Fibroblast of skin of scalp (primary cell): ENCODE measurements at places on chromosomes 3 and 15.

GRCh38 chr15:65921780-65922179, 52.5 kb downstream of the RAB11A start:
- no peak for DNase-seq

GRCh38 chr3:23183731-23184130, 19.4 kb upstream of the UBE2E2 start:
- peak; percentile 68 for DNase-seq

GRCh38 chr3:183013856-183014255, 33.5 kb upstream of the DCUN1D1 start:
- DNase-seq = no peak

GRCh38 chr3:189739378-189739777, 108.2 kb downstream of the TP63 start:
- DNase-seq = no peak

DNA sequence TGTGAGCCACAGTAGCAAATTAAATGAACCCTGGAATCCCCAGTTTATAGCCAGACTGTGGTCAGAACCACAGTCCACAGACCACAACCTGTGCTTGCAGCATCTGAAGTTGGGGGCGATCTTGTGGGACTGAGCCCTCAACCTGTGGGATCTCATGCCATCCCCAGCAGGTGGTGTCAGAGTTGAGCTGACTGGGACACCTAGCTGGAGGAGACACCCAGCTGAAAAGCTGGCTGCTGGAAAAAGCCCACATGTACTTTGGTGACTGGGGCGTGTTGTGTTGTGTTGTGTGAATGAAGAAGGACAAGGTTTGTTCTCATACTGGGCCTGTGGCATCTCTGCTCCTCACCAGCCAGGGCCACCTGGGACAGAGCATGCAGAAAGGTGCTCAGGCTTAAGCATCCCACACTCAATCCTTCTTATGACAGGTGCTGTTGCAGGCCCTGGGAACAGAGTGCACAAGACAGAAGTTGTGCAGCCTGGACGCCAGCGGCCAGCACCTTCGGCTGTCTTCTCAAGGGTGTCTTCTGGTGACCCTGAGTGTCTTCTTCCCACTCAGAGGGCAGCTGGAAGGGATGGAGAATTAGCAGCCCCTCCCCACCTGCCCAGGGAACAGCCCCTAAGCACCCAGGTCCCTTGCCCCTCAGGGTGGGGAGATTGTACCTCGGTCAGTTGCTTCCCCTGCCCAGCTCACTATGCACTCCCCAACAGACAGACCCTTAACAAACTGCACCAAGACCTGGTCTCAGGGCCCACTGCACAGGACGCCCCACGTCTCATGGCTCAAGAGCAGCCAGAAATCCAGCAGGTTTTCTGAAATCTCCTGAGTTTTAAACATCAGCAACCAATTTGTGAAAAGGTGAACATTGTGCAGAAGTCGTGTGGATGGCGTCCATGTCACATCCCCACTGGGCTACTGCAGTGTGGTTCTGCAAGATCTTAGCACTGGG, 2.2 kb upstream of the UROC1 start:
- no peak for DNase-seq

- DNase-seq = no peak
These were observed 1.6 kb downstream of the RUVBL1 start for GRCh38 chr3:128122013-128122412.

DNA sequence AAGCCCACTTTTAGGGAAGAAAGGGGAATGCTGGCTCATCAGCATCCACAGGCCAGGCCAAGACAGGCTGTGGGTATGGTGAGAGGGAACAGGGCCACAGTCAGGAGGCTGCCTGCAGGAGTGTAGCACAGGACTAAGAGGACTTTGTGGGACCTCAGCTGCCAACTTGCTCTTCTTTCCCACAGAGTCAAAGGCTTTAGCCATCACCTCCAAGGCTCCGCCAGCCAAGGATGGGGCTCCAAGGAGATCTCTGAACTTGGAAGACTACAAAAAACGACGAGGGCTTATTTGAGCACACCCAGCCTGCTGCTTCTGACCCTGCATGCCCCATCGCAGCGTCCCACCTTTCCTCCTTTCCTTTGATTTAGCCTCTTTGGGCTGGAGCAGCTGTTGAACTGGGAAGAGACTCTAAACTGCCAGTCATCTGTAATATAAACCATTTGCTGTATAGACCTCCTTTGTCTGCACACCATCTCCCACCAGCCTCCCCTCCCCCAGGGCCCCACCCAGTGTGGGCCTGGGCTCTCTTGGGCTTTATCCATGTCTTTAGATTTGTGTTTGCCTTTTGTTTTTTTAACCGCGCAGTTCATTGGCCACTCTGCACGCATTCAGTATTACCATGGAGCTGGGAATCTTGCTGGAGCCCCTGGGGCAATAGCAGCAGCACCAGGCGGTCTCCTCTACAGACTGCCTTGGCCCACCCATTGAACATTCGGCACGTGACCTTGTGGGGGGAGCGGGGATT, 13.1 kb upstream of the ITPKA start:
- DNase-seq = no peak

DNA sequence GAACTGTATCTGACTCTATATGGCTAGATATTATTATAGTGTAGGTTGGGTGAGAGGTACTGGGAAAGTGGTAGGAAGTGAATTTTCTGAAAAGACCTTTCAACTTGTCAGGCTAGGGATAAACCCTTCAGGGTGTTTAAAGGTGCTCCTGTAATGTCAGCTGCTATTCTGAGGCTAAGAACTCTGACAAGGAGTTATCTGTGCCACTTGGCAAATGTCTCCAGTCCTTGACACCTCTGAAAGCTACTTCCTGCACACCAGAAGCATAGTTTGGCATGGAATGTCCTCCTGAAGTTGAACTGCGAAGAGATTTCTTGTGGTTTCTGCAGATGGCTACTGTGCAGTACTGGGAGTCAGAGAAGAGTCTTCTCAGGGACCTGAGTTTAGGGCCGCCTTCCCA, 194.3 kb downstream of the CDIN1 start:
- no peak for DNase-seq

GRCh38 chr15:76678766-76679165, 226.4 kb downstream of the SCAPER start:
- peak; percentile 54 for DNase-seq

- no peak for DNase-seq
These were observed 139.5 kb upstream of the RGMA start for GRCh38 chr15:93228546-93228945.

GRCh38 chr3:151843275-151843674, 29.4 kb downstream of the AADAC start:
- DNase-seq = no peak

DNA sequence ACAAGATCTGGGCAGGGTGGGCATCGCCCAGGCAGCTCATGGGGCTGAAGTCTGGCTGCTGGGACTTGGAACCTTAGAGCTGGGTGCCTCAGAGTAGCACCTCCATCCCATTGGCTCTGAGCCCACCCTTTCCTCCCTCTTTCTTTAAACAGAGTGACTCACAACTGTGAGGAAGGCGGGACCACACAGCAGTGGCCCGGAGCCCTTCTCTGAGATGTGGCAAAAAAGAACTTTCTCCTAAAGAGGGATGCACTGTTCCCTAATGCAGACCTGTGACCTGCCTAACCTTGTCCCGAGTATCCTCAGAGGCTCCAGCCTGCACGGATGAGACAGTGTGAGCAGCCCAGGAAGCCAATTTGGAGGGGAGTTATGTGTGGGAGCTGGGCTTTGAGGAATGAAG, 23.6 kb downstream of the PRR20G start:
- peak; percentile 4 for DNase-seq

DNA sequence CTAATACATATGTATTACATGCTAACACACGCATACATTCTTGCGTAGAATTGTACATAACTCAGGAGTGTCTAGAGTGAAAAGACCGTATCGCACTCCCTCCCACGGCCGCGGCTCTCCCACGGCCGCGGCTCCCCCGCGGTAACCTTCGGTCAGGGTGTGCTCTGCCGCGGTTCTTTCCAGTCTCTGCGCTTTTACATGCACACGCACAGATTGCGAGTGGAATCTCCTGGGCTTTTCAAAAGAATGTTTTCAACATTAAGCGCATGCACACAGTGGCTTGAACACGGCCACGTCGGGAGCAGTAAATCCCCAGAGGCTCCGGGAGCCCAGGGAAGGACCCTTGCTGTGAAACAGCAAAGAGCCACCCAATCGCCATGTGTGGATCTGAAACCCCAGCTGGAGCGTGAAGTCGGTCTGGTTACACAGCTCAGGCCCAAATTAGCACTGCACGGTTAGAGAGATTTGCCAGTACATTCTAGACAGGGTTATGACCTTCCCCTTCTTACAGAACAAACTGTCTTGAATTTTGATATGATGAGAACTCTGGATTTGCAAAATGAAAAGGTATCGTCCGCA, 805 bp upstream of the RGMA start:
- DNase-seq = no peak

- no peak for DNase-seq
These were observed 307.1 kb downstream of the MECOM start for GRCh38 chr3:169356284-169356955.

DNA sequence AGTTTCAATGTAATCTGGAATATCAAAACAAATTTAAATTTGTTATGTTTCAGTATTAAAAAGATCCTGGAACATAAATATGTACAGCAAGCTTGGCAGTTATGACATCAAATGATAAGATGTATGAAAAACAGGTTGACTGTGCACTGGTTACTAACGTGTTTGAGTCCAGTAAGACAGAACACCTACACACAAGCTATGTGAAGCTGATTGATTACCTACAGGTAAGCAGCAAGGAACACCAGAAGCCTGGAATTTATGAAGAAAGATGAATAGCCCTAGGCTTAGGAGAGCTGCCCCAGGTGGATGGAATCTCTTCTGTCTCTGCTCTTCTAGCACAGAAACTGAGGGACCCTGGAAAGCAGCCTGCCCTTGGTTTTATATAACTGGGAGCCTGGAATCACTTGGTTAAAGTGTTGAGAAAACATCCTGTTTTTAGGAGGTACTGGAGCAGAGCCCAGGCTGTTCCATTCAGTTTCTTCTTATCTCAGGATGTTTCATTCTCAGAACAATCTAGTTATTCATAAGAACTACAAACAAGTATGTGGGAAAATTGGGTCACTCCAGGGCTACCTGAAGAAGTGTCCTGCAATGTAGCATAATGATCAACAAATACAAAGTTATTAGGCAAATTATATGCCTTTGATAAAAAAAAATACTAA, 36.3 kb downstream of the SLITRK3 start:
- DNase-seq = no peak

GRCh38 chr15:25860885-25861866, 2.0 kb downstream of the ATP10A start:
- no peak for DNase-seq

DNA sequence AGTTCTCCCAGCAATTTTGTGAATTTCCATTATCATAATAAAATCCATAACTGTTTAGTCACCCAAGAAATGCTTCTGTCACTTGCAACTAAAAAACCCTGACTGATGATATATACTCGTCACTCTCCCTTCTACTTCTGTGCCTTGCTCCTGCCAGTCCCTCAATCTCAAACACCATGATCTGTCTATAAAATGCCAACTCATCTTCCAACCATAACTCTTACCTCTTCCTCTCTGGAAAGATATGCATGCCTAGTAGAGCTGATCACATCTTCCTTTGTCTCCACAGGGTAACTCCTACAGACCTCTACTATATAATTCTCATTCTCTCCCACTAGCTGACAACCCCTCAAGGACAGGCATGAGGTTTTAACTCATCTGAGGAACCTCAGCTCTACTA, 5.2 kb upstream of the VEPH1 start:
- no peak for DNase-seq

DNA sequence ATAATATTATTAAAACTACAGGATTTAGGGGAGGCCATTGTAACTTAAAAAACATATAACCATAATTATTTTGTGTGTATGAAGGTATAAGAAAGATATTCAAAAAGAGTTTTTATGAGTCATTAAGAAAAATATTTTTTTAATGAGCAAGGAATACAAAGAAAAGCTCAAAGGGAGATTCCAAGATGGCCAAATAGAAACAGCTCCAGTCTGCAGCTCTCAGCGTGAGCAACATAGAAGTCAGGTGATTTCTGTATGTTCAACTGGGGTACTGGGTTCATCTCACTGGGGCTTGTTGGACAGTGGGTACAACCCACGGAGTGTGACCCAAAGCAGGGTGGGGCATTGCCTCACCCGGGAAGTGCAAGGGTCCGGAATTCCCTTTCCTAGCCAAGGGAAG, 336.1 kb downstream of the TBL1XR1 start:
- DNase-seq = no peak

DNA sequence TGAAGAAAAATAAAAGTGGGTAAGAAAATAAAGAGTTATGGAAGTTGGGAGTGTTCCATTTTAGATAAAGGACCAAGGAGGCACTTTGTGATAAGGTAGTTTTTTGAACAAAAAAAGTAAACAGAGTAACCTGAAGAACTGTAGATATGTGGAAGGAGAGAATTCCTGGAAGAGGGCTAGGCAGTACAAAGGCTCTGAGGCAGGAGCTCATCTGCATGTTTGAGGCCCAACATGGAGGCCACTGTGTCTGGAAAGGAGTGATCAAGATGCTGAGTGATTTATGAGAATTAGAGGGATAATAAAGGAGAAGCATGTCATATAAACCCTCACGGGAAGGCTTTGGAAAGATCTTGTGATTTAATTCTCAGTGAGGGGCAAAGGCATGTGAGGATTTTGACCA, 126.5 kb downstream of the DTWD1 start:
- no peak for DNase-seq

DNA sequence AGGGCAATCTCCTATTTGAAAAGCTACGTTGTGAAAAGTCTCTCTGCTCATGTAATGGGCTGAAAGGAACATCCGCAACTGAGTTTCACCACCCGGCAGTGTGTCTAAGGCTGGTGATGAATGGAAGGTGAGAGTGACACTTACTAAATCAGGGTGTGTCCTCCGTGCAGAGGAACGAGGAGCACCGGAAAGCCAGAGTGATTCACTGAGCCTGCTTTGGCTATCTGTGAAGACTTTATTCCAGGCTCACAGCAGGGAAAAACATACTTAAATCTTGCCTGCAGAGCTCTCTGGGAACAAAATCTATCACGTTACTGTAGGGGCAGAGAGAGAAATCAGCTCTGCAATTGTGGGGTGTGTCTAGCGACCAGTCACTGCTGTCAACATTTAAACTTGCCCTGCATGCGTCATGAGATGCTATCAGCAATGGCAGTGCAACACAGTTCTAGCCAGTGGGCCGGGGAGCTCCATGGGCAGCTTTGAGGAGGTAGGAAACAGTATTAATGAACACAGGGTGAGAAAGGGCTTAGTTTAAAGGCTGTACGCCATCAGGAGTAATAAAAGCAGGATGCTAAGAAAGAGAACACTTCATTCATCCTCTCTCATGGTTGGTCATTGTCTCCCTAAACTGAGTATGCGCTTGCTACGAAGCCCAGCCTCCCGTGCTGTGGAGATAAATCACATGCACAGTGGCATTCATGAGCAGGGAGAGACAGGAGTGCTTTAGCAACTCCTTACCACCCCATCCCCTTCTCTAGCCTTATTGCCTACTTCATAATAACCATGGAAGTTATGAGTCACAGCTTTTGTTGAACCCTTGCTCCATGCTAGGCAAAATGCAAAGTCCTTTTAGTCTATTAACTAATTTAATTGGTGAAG, 542.7 kb upstream of the ADAMTS9 start:
- peak; percentile 4 for DNase-seq

- no peak for DNase-seq
These were observed 117.7 kb downstream of the GABRG3 start for GRCh38 chr15:27088584-27089232.

GRCh38 chr15:73403171-73403570, 34.4 kb upstream of the HCN4 start:
- DNase-seq = no peak

- DNase-seq = no peak
These were observed at the start of gene TNK2 for GRCh38 chr3:195907934-195908693. Gene TNK2, minus strand, starts transcription at chr3:195908551. Its CDS starts 19,963 bp downstream, at chr3:195888588.

- peak; percentile 95 for DNase-seq
These were observed 10.0 kb downstream of the BMF start for GRCh38 chr15:40098489-40099261.

- DNase-seq = peak; percentile 73
These were observed 106.0 kb downstream of the LRIG1 start for GRCh38 chr3:66394753-66395249.
